ENCODE measurements at places on chromosomes 12 and 14. TPM values are rescaled to one million over a fixed set of nuclear protein-coding genes. Genes with fewer than 3 reads are reported as not detected.
A peak's percentile ranks its signal among the peaks of the same experiment; 100 is the strongest.

DNA sequence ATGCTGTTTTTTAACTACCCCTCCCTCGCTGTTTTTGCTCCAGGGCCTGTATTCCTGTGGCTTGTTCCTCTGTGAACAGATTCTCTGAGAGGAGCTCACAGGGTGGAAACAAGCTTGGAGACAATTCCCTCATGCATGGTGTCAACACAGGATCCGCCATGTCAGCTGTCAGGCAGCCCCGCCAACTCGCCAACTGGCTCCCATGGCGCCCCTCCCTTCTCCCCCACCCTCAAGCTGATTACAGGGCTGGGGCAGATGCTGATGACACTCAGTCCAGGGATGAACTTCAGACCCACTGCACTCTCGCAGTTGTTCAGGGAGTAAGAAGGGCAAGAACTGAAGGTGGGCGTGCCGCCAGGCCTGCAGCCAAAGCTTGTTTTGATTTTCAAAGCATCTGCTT lies 229.9 kb downstream of the NTF3 start:
- no peak for DNase-seq

DNA sequence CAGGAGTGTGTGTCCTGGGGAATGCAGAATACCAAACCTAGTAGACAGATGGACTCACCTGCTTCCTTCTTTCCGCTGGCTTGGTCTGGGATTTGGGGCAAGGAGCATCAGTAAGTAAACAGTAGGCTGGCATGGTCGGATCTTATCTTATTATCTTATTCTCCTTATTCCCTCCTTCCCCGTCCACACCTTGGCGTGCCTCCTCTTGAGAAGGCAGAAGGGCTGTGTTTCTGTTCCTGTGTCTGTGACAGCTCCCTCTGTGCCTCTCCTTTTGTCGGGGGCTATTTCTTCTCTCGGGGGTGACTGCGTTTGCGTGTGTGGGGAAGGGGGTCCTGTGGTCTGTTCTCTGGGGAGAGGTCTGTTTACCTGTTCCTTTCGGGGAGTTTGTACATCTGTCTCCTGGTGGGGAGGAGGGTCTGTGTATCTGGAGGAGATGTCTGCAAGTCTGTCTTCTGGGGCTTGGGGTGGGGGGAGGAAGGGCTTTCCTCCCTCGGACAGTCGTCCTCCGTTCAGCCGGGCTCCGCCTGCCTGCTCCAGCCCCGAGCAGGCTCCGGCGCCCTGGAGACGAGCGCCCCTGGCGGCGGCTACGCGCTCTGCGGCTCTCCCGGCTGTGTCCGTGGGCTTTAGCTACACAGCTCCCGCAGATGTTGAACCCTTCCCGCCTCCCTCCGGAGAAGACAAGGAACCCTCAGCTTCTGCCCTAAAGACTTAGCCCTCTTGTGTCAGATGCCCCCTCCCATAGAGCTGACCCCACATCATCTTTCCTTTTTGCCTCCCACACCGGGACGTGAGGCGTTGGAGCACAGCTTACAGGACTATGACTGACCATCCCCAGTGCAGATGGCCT lies 4.4 kb downstream of the KRT86 start:
- DNase-seq: peak; percentile 88

Gene FGD4
- total RNA-seq: 26.5 TPM

Gene TAS2R46
- total RNA-seq: 0.59 TPM

Gene BATF
- total RNA-seq: not detected

All from pancreas (tissue), 10 donors.